ENCODE measurements at places on chromosomes 2 and 18. TPM values are rescaled to one million over a fixed set of nuclear protein-coding genes. Genes with fewer than 3 reads are reported as not detected.
A peak's percentile ranks its signal among the peaks of the same experiment; 100 is the strongest.

DNA sequence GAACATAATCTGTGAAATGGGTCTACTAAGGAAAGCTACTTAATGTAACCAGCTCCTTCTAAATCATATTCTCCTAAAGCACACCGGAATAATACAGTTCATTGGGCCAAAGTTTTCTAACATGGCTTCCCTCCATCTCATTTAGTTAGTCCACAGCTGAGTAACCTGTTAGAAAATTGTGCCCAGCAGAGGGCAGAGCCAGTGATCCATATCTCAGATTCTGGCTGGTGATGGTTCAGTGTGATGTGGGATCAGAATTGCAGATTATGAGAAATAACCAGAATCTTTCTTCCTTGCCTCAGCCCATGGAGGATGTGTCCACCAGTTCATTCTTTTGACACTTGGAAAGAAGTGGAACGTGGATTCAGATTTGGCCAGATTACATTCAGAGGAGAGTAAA lies 9.4 kb upstream of the CTLA4 start:
- peaks cover 14% of the 10 kb centered on the region for H3K27me3 ChIP-seq
- DNase-seq: no peak
- H3K27ac ChIP-seq: no peak overlapping the region
- H3K36me3 ChIP-seq: peaks cover 1% of the 10 kb centered on the region
- no peak overlapping the region for H3K4me3 ChIP-seq
- H3K4me1 ChIP-seq: peaks cover 13% of the 10 kb centered on the region

DNA sequence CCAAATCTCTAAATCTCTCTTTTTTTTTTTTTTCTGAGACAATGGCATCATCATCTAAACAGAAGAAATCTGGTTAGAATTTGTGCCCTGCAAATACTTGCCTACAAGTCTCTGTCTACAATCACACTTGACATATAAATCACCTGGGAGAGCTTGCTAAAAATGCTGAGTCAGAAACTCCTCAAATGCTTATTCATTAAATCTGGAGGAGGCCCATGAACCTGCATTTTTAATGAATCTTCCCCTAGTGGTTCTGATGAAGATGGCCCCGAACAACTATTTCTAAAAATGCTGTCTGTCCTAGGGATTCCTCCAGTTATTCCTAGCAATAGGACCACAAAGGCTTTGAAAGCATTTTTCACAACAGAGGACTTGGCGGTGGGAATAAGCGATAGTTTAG lies 1.6 kb upstream of the CSRNP3 start:
- no peak overlapping the region for H3K4me3 ChIP-seq
- H3K4me1 ChIP-seq: peaks cover 21% of the 10 kb centered on the region
- no peaks in the 10 kb centered on the region for H3K36me3 ChIP-seq
- DNase-seq: no peak
- H3K27ac ChIP-seq: no peak overlapping the region

GRCh38 chr2:157845081-157845480 lies 31.0 kb downstream of the ACVR1 start:
- H3K27me3 ChIP-seq: no peaks in the 10 kb centered on the region
- H3K36me3 ChIP-seq: peaks cover 10% of the 10 kb centered on the region
- DNase-seq: no peak
- H3K4me1 ChIP-seq: peaks cover 70% of the 10 kb centered on the region
- no peak overlapping the region for H3K27ac ChIP-seq
- no peak overlapping the region for H3K4me3 ChIP-seq

GRCh38 chr2:172079838-172080640 lies 5.3 kb upstream of the DLX1 start:
- H3K27ac ChIP-seq: no peak overlapping the region
- H3K4me3 ChIP-seq: no peak overlapping the region
- DNase-seq: no peak
- H3K36me3 ChIP-seq: no peaks in the 10 kb centered on the region

GRCh38 chr2:71333619-71334018 lies 2.0 kb downstream of the ZNF638 start:
- peak overlapping the region; percentile 100 for H3K4me3 ChIP-seq
- peaks cover 50% of the 10 kb centered on the region for H3K4me1 ChIP-seq
- no peak for DNase-seq
- peak overlapping the region; percentile 73 for H3K27ac ChIP-seq
- no peaks in the 10 kb centered on the region for H3K27me3 ChIP-seq

- no peak overlapping the region for H3K27ac ChIP-seq
- no peaks in the 10 kb centered on the region for H3K36me3 ChIP-seq
- DNase-seq: no peak
- no peak overlapping the region for H3K4me3 ChIP-seq
- peaks cover 25% of the 10 kb centered on the region for H3K4me1 ChIP-seq
Measured at GRCh38 chr2:181072486-181073235, 92.3 kb downstream of the UBE2E3 start.

- no peaks in the 10 kb centered on the region for H3K4me1 ChIP-seq
- H3K4me3 ChIP-seq: no peak overlapping the region
- no peaks in the 10 kb centered on the region for H3K27me3 ChIP-seq
- DNase-seq: peak; percentile 39
- no peak overlapping the region for H3K27ac ChIP-seq
- peaks cover 9% of the 10 kb centered on the region for H3K36me3 ChIP-seq
Measured at GRCh38 chr2:240611601-240612210, 13.6 kb upstream of the GPR35 start.

DNA sequence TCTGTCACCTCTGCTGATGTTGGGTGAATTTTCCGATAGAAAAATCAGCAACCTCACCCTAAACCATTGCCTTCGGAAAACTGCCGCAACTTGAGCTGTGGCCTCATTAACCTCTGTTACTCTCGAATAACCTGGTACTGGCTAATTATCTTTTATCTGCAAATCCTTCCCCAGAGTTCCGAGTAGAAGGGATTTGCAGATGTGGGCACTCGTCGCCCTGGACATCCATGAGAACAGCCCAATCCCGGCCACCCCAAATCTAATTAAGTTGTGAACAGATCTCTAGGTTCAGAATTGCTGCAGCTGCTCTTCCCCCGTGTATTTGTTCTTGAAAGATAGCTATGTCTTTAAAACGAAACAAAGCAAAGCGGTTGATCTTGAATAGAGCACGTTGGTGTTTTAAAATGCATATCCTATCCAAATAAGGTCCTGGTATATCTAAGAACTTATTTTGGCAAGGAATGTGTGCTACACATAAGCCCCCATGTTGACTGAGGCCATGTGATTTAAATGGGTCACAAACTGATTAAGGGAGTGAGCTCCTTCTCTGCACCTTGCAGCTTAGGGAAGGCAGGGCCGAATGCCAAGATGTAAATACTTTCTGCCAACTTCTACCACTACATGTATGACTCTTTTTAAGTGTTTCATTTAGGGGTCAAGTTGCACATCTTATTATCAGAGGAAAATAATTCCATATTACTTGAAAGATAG lies 88.2 kb downstream of the MTCL1 start:
- peaks cover 15% of the 10 kb centered on the region for H3K36me3 ChIP-seq
- no peak for DNase-seq
- H3K27ac ChIP-seq: peak overlapping the region; percentile 86
- no peak overlapping the region for H3K4me3 ChIP-seq
- H3K4me1 ChIP-seq: peaks cover 50% of the 10 kb centered on the region

GRCh38 chr2:96626553-96626942 lies 11.6 kb downstream of the KANSL3 start:
- peaks cover 27% of the 10 kb centered on the region for H3K4me1 ChIP-seq
- H3K27ac ChIP-seq: peak overlapping the region; percentile 42
- H3K36me3 ChIP-seq: peaks cover 16% of the 10 kb centered on the region
- H3K4me3 ChIP-seq: no peak overlapping the region
- no peaks in the 10 kb centered on the region for H3K27me3 ChIP-seq
- DNase-seq: no peak

DNA sequence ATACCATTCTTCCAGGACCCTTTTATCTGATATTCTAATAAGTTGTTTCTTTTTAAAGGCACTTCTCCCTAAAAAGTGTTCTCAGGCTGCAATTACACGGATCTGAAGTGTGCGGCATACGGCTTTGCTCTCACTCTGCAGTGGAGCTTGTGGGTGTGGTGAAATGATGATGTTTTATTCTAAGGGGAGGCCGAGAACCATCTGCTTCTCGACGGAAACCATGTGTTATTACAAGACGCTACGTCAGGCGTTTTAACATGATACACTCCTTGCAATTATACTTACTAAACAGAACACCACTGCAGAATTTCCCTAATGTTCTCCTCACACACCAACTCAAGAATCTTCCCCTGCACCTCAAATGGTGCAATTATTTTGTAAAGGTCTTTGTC lies 34.9 kb upstream of the CTDP1 start:
- peaks cover 12% of the 10 kb centered on the region for H3K27me3 ChIP-seq
- no peaks in the 10 kb centered on the region for H3K36me3 ChIP-seq
- no peak overlapping the region for H3K27ac ChIP-seq
- peaks cover 7% of the 10 kb centered on the region for H3K4me1 ChIP-seq

DNA sequence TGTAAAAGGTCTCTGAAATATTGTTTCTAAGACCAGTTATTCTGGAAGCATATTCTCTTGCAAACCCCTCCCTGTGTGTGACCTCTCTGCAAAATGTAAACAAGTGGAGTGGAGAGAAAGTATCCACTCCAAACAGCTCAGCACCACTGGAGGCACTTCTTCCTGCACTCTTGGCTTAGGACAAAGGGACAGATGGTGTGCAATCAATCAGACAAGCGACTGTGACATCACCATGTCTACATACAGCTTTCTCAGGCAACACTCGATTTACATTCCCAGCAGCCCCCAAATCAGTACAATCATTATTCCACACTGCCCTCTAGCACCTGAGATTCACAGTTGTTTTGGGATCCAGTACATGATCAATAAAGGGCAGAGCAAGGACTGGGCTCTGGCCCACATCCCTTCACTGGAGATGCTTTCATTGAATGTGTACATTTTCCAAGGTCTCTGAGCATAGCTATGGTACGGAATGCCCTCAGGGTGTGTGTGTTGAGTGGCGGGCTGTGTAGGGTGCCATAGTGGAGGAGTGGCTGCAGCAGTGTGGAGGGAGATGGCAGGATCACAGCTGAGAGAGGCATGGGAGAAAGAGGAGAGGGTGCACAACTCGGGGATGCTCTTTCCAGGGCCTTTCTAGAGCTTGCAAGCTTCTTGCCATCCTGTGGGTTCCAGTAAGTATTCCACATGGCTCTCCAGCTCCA lies 311.8 kb upstream of the ST6GAL2 start:
- peaks cover 3% of the 10 kb centered on the region for H3K4me1 ChIP-seq
- H3K36me3 ChIP-seq: no peaks in the 10 kb centered on the region
- H3K27ac ChIP-seq: no peak overlapping the region
- DNase-seq: no peak

DNA sequence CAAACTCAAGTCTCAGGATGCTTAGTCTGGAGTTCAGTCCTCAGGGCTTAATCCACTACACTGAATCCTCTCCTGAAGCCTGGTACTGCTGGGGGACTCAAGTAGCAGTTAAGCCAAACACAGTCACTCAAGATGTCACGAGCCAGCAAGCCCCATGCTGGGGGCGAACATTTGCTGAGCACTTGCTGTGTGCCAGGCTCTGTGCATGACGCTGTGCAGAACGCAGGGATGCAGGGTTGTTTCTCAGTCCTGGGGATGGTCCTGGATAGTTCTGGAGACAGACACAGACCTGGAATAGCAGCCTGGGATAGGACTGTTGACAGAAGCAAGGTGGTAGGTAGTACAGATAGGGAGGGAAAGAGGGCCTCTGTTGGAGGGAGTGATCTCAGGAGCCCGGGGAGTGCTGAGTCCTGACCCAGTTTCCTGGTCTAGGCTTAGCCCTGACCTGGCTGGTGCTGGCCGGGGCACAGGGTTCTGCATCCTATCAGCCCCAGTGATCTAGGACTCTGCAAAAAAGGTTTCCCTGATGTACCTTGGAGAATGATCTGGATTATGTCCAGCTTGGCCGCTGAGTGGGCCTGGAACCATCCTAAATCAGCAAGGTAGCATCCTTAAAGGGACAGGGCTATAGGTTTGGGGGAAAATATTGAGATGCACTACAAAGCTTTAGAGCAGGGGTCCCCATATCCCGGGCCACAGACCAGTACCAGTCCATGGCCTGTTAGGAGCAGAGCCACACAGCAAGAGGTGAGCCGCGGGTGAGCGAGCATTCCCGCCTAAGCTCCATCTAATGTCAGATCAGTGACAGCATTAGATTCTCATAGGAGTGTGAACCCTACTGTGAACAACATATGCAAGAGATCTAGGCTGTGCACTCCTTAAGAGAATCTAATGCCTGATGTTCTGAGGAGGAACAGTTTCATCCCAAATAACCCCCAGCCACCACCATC lies 54.7 kb upstream of the OTOF start:
- H3K27me3 ChIP-seq: no peaks in the 10 kb centered on the region
- no peak for DNase-seq
- H3K4me3 ChIP-seq: no peak overlapping the region
- H3K36me3 ChIP-seq: no peaks in the 10 kb centered on the region

GRCh38 chr18:11516751-11517503 lies 92.5 kb upstream of the SLC35G4 start:
- H3K27me3 ChIP-seq: no peaks in the 10 kb centered on the region
- DNase-seq: no peak
- no peak overlapping the region for H3K27ac ChIP-seq
- H3K4me3 ChIP-seq: no peak overlapping the region
- no peaks in the 10 kb centered on the region for H3K36me3 ChIP-seq
- H3K4me1 ChIP-seq: peaks cover 13% of the 10 kb centered on the region

GRCh38 chr2:148971547-148971946 lies 67.0 kb upstream of the LYPD6B start:
- no peaks in the 10 kb centered on the region for H3K27me3 ChIP-seq
- peaks cover 11% of the 10 kb centered on the region for H3K4me1 ChIP-seq
- H3K27ac ChIP-seq: no peak overlapping the region

GULP1 gene
- 23.9 TPM for total RNA-seq

DSC1 gene
- total RNA-seq: not detected

MLPH gene
- total RNA-seq: 6.1 TPM

C2orf80 gene
- not detected for total RNA-seq

DSC3 gene
- 4.1 TPM for total RNA-seq

AMER3 gene
- not detected for total RNA-seq

LYG1 gene
- total RNA-seq: 0.99 TPM

Measured in chondrocyte (in vitro differentiated cells).